ENCODE measurements at places on chromosomes 6 and 20.
A peak's percentile ranks its signal among the peaks of the same experiment; 100 is the strongest.

- ATAC-seq, result no peak
Observed at GRCh38 chr6:55960344-55960743, 85.0 kb upstream of the BMP5 start.

- ATAC-seq, result peak; percentile 98
Observed at GRCh38 chr6:4210629-4211419, 75.4 kb upstream of the ECI2 start.

- ATAC-seq, result no peak
Observed at GRCh38 chr6:88683734-88684133, 279.7 kb downstream of the RNGTT start.

GRCh38 chr20:62120990-62121775, 1.1 kb upstream of the LSM14B start:
- peak; percentile 16 for ATAC-seq

DNA sequence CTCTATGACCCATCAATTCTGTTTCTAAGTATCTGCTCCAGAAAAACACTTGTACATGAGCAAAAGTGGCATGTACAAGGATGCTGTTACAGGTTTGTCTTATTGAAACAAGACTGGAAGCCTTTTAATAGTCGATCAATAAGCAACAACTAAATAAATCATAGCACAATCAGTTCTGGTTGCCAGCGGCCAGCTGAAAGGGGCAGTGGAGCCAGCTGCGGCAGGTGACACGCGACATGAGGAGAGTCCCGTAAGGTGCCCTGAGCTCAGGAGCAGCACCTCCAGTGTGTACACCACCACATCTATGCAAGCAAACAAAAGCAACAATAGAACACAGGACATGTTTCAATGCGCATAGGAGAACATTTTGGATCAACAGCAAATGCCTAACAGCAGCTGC, 20.7 kb upstream of the NNAT start:
- ATAC-seq, result no peak
